NCI-H2107 (cell line): ENCODE measurements at places on chromosomes 2 and 18.

- DNase-seq, result no peak
These were observed 252.9 kb downstream of the PRKCE start for GRCh38 chr2:45904267-45904945.

DNA sequence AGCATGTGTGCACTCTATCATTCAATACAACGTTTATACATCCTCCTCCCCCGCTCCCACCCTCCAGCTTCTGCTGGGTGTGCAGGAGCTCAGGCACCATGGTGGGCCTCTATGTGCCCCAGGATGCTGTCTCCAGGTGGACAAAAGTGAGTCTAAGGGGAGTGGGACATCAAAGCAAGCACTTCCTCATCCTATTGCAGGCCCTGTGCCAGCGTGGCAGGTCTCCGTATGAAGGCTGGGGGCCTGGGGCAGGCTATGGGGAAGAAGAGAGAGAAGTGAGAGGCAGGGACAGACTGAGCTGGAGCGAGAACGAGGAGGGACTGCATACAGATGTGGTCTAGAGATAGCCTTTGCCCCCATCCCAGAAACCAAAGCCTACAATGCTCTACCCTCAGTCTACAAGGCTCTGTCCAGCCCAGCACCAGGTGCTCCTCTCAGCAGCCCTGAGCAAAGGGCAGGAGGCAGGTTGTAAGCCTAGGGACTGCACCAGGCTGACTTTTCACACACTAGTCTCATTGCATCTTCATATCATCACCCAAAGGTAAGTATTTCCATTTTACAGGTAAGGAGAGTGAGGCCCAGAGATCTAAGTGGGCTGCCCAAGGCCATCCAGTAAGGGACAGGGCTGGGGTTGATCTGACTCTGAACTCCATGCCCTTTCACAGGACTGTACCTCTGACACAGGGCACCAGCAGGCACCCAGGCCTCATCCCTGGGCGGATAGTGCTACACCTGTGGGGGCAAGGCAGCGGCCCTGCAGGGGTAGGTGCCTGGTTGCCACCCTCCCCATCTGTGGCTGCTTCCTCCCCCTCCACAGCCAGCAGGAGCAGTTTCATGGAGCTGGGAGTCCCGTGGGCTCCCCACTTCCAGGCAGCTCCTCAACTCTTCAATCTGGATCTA lies 14.0 kb upstream of the ARID5A start:
- no peak for DNase-seq

DNA sequence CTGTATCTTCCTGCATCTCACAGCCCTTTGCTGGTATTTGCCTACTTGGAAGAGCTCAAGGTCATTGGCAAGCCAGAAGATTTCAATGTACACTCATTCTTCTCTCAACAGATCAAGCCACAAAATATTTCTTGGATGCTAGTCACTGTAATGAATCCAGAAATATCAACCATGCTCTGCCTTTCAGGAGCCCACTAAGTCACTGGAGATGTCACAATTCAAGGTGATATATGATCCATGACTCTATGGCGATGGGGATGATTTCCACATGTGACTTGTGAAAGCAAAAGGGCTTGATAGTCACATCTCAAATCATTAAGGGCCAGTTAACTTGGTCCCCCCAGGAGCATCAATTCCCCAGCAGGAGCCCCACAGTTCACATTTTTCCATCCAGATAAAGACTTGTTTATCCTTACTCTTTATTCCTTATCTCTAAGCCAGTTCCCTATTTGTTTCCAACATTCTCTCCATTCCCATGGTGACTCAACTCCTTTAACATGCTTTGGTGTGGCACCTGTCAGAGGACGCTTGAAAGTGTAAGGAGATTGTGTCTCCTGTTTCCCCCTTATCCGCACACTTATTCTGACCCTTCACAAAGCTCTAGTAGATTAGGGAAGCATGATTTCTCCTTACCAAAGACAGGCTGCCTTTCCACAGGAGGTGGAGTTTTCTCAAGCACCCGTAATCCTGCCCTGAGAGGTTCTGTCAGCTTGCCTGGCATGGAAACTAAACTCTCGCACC lies 15.8 kb downstream of the PKDCC start:
- DNase-seq, result no peak

- DNase-seq, result no peak
These were observed 94.8 kb upstream of the EPAS1 start for GRCh38 chr2:46202453-46202852.

- DNase-seq, result no peak
These were observed 16.3 kb downstream of the GKN2 start for GRCh38 chr2:68936427-68936826.

GRCh38 chr2:191629001-191629453 lies 48.9 kb upstream of the NABP1 start:
- no peak for DNase-seq

DNA sequence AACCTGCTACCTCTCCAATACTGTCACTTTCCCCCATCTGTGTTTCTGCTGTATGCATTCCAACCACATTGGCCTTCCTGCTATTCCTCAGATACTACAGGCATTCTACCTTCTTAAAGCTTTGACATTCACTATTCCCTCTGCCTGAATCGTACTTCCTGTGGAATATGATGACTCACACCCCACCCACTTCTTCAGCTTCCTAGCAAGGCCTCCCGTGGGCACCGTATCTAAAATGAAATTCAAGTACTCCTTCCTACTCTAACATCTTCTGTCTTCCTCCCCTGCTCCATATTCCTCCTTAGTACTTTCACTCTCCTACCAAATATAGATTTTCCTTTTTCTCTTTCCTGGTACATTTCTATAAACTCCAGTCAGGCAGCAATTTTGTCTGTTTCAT lies 710.4 kb downstream of the RNF144A start:
- DNase-seq, result no peak

- DNase-seq, result no peak
These were observed 131.7 kb upstream of the SPOPL start for GRCh38 chr2:138369856-138370255.

GRCh38 chr2:109143214-109144187 lies 14.5 kb downstream of the SH3RF3 start:
- DNase-seq, result no peak

- DNase-seq, result peak; percentile 22
These were observed 24.1 kb downstream of the PSMG2 start for GRCh38 chr18:12726774-12727550.

GRCh38 chr18:30406728-30407127 lies 635.8 kb downstream of the DSC3 start:
- DNase-seq, result no peak

GRCh38 chr18:38047820-38048219 lies 482.2 kb upstream of the CELF4 start:
- DNase-seq, result no peak

DNA sequence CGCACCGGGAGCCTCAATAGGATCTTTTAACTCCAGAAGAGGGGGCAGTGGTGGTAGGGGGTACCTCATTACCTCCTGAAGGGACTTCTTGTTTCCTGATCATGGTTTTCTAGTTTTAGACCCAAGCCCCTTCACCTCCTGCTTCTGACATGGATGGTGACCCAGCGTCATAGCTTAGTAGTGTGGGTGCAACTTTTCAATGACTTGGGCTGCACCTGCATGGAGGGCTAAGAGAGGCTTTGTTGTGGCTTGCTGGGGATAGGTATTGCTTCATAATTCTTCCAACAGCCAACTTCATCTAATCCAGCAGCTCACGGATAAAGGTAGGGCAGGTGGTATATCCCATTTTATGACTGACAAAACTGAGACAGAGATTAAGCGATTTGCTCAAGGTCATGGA lies 3.0 kb downstream of the SLC1A4 start:
- no peak for DNase-seq

DNA sequence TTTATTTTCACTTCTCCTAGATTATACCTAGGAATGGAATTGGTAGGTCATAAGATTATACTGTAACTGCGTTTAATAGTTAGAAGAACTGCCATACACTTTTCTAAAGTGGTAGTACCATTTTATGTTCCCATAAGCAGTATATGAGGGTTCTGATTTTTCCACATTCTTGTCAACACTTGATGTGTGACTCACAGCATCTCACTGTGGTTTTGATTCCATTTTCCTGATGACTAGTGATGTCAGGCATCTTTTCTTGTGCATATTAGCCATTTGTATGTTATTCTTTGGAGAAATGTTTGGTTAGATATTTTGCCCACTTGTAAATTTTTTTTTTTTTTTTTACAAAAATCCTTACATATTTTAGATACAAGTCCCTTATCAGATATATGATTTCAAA lies 2.3 kb downstream of the DCAF17 start:
- DNase-seq, result no peak

DNA sequence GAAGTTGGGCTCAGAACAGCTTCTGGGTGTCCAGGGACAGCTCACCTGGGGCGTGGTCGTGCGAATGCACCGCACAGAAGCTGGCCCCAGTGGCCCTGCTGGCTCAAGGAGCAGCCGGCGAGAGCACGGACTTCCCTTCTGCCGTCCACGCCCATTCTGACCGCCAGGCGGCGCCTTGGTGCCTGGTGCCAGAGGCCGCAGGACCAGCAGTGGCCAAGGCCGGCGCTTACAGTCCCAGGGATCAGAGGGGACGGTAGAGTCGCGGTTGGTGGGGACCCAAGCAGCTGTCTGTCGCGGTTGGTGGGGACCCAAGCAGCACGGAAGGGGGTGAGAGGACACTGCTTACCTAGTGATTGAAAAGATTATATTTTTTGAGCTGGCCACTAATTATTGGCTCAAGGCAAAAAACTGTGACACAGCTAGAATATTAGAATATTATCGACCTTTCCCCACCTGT lies 25.7 kb downstream of the NPPC start:
- no peak for DNase-seq

DNA sequence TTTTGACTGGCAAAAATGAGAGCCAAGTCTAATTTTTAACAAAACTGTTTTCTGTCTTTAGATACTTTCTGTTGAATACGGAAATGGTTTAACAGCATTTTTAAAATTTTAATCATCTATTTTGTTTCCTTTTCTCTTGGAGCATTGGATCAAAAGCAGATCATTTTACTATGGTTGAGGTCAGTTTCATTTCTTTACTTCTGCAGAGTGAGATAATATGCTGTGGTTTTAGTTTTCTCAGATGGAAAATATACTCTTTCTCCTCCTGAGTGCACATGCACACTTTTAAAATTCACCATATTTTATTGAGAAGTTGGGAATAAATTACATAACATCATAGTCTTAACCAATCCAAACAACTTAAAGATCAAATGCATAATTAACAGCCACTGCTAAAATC lies 283.3 kb downstream of the SLC8A1 start:
- DNase-seq, result no peak

- DNase-seq, result no peak
These were observed 343.9 kb upstream of the ACVR2A start for GRCh38 chr2:147500819-147501395.

GRCh38 chr2:3272761-3273160 lies 104.9 kb downstream of the EIPR1 start:
- DNase-seq, result no peak

DNA sequence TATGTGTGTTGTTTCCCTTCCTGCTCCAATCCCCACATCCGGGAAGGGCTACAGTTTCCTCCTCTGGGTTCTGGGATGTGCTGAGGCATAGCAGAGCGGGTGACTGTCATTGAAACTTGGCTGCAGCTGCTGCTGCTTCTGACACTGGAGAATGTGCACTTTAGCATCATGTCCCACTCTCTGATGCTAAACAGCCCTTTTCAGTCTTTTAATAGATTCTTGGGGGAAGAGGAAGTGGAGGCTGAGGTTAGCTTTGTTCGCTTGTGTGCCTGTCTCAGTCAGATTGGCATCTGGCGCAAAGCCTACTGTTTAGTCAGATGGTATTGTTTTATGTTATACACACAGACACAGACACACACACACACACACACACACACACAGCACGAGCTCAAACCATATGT lies 136.5 kb upstream of the RND3 start:
- no peak for DNase-seq

DNA sequence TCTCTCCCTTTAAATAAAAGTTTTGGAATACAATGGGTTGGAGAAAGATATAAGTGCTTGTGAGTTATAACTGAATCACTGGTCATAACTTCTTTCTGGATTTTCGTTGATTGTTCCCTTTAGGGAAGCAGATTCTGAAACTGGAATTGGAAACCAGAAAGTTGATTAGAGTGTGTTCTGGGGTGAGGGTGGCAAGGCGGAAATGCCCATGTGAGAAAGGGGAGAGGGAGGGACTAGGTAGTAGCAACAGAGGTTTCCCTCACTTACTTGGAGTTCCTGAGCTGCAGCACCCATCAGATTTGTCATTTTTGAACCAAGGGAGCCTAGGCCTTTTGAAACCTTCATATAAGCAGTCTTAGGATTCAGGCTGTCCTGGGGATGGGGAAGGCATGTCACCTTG lies 453.4 kb downstream of the KCNJ3 start:
- DNase-seq, result no peak

DNA sequence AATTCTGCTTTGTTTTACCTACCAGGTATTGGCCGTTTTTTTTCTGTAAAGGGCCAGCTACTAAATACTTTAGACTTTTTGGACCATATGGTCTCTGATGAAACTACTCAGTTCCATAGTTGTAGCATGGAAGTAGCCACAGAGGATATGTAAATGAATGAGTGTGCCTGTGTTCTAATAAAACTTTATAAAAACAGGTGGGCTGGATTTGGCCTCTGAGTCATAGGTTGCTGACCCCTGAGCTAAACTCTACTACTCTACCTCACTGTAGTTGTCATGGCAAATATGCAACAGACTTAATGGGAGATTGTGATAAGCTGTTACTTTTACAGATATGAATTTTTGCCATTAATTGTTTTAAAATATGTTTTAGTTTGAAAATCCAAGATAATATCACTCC lies 19.7 kb downstream of the CLIP4 start:
- no peak for DNase-seq

DNA sequence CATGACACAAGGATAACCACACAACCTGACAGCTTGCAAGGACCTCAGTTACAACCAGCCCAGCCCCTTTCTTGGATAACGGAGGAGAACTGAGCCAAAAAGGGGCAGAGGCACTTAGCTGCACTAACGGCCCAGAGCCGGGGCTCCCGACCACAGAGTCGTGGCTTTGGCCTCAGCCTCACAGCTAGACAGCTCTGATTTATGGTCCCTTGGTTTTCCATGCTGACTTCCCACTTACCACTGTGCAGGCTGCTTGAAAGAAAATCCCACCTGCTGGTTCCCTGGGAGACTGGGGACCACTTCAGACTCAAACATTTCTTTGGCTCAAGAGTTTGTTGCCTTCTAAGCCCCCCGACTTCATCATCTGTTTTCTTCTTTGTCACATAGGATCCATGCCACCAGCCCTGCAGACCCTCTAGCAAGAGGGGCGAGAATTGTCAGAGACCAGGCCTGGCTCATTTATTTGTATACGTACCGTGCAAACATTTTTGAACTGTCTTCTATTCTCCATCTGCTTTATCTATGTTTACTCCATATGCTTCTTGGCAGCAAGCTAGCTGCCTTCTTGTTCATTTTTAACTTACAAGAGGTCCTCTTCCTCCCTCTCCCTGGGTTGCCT lies 352.6 kb upstream of the MYT1L start:
- no peak for DNase-seq

DNA sequence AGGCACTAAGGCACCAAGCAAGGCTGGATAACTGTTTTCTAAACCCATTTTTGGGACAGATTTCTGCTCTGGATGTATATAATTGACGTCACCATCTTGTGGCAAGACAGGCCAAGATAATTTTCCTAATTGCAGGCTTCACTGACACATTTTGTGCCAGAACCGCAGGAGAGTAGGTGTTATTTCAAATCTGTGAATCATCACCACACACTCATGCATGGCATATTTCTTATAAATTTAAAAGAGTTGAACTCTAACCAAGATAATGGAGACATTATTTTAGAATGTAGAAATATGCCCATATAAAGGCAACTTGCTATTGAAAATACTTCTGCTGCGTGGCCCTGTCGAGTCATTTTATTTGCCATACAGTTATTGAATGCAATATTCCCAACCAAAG lies 68.3 kb upstream of the ACYP2 start:
- no peak for DNase-seq

- DNase-seq, result no peak
These were observed 168.9 kb downstream of the ANTXR1 start for GRCh38 chr2:69181806-69182427.

GRCh38 chr2:66441581-66442320 lies 6.8 kb downstream of the MEIS1 start:
- no peak for DNase-seq
